ENCODE measurements at places on chromosomes 11 and 22. TPM values are rescaled to one million over a fixed set of nuclear protein-coding genes. Genes with fewer than 3 reads are reported as not detected.

Gene MPPED2
- 10.8 TPM for total RNA-seq

Gene APOBEC3B
- 0.52 TPM for total RNA-seq

Gene MICAL2
- total RNA-seq = 85.0 TPM

Gene LGR4
- total RNA-seq = 13.0 TPM

Gene SESN3
- total RNA-seq = 8.1 TPM

Gene PLEKHB1
- 22.4 TPM for total RNA-seq

Gene KCNC1
- total RNA-seq = not detected

Gene B3GAT1
- 0.08 TPM for total RNA-seq

Gene SYNGR1
- 37.7 TPM for total RNA-seq

Gene TMPRSS13
- not detected for total RNA-seq

Gene TMEM134
- 87.5 TPM for total RNA-seq

Gene MYRF
- 0.14 TPM for total RNA-seq

Gene MPZL3
- 2.7 TPM for total RNA-seq

Gene P2RY2
- 19.8 TPM for total RNA-seq

Gene SLN
- 64.0 TPM for total RNA-seq

Gene NCF4
- total RNA-seq = 5.5 TPM

Gene CBX6
- 32.9 TPM for total RNA-seq

Gene RAC2
- total RNA-seq = 1.8 TPM

Gene OR10AG1
- not detected for total RNA-seq

Gene RFPL2
- 0.08 TPM for total RNA-seq

Gene CHID1
- total RNA-seq = 54.2 TPM

Gene CEP164
- total RNA-seq = 5.9 TPM

Gene OR4D11
- not detected for total RNA-seq

Gene HBB
- 100 TPM for total RNA-seq

Gene PATE2
- not detected for total RNA-seq

Gene MPPED1
- not detected for total RNA-seq

Gene CEND1
- not detected for total RNA-seq

Gene MCHR1
- total RNA-seq = 0.36 TPM

Gene AIFM3
- 0.47 TPM for total RNA-seq

Gene E2F8
- total RNA-seq = 3.6 TPM

Gene MUC5AC
- total RNA-seq = not detected

Gene CCDC116
- 0.11 TPM for total RNA-seq

Gene PTPRCAP
- 0.60 TPM for total RNA-seq

Gene NLRP6
- total RNA-seq = not detected

Gene MYOD1
- total RNA-seq = not detected

Gene DEFB108B
- not detected for total RNA-seq

Gene SIRT3
- total RNA-seq = 36.4 TPM

Gene ENTHD1
- total RNA-seq = not detected

Gene SLC22A12
- total RNA-seq = not detected

Gene SNX32
- total RNA-seq = not detected

Gene XKR3
- not detected for total RNA-seq

Gene OR6A2
- total RNA-seq = not detected

Gene YWHAH
- total RNA-seq = 67.2 TPM

Gene BEST1
- 0.58 TPM for total RNA-seq

Gene CYTH4
- total RNA-seq = 4.8 TPM

Gene LGALS12
- total RNA-seq = 0.25 TPM

Gene KDM4D
- total RNA-seq = 0.69 TPM

Gene PAMR1
- 12.9 TPM for total RNA-seq

Gene OR52H1
- not detected for total RNA-seq

Gene SCGB2A2
- total RNA-seq = not detected

Gene ADAMTS15
- total RNA-seq = 22.9 TPM
